Left renal cortex interstitium (tissue), 4 donors: ENCODE measurements at places on chromosomes 12 and 14. TPM values are rescaled to one million over a fixed set of nuclear protein-coding genes. Genes with fewer than 3 reads are reported as not detected.

- no peak for DNase-seq
Measured at GRCh38 chr14:104100171-104101085, 14.9 kb downstream of the ASPG start.

DNA sequence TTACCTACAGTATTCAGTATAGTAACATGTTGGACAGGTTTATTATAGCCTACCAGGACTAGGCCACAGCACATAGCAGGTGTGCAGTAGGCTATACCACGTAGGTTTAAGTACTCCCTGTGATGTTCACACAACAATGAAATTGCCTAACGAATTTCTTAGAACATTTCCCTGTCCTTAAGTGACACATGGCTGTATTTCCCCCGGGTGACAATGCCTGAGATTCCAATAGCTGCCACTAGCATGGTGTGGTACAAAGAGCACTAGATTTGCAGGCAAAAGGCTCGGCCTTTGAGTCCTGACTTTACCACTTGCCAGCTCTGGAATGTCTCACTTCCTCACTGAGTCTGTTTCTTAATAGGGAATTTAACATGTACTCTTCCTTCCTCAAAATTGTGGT is 19.7 kb downstream of the PTPN21 start:
- no peak for DNase-seq

RSRC2 gene
- polyA plus RNA-seq, result 203 TPM

OSBPL8 gene
- polyA plus RNA-seq, result 57.6 TPM

LUM gene
- 73.2 TPM for polyA plus RNA-seq

PPP1R36 gene
- 0.87 TPM for polyA plus RNA-seq

SETD1B gene
- 10.6 TPM for polyA plus RNA-seq

DNA sequence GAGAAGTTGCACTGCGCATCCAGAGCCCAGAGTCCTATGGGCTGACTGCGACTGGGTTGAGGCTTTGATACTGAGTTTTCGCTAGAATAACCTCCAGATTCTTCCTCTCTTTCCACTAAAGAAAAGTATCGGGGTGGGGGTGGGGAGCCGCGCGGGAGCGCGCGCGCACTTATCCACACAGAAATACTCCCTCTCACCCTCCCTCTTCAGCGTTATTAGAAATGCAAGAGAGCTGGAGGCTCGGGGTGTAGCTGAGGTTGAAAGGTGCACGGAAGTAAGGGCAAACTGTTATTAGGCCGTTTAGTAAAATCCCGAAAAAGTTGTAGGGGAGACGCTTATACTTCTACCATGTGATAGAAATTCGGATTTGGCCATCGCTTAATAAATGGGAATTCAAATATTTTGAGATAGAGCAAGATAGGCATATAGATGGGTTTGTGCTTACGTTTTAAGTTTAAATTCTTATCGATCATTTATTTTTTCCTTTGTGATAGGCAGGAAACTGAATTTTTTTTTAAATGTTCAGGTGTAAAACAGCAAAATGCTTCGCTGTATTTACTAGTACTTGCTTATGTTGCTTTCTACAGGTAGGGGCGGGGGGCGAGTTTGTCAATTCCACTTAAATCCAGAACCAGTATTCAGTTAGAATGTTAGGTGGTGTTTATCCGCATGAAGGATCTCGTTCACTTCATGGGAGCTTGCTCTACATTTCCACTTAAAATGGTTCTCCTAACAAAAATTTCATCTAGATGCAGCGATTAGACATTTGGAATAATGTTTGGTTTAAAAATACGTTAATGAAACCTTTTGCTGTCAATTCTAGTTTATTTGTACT is 1.1 kb downstream of the ARHGAP5 start:
- DNase-seq, result peak; percentile 54

NTF3 gene
- polyA plus RNA-seq, result 5.4 TPM

DNA sequence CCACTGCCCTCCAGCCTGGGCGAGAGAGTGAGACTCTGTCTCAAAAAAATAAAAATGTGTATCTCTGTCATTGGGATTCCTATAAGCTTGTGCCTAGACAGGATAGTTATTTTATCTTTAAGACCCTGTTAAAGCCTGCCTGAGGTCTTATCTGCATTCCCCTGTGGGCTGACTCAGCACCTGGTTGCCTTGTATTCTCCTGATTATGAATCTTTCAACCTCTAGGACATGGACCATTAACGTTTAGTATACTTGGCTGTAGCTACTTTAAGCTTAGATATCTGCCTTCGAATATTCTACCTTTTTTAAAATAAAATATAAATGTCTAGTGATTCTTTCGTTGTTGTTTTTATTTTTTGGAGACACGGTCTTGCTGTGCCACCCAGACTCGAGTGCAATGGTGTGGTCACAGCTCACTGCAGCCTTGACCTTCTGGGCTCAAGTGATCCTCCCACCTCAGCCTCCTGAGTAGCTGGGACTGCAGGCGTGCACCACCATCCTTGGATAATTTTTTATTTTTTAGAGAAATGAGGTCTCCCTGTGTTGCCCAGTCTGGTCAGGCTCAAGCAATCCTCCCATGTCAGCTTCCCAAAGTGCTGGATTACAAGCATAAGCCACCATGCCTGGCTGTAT is 41.3 kb downstream of the RESF1 start:
- no peak for DNase-seq

DNA sequence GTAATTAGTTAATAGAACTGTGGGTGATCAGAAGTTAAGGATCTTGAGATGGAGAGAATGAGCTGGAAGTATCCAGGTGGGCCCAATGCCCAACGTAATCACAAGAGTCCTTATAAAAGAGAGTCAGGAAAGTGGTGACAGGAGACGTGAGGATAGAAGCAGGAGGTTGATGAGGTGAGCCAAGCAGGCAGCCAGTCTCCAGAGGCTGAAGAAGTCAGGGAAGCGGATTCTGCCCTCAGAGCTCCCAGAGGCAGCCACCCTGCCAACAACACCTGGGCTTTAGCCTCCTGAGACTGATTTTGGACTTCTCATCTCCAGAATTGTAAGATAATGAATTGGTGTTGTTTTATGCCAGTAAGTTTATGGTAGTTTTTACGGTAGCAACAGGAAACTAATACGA is 10.1 kb upstream of the SAV1 start:
- no peak for DNase-seq

- DNase-seq, result no peak
Measured at GRCh38 chr14:77809011-77809410, 9.1 kb downstream of the ADCK1 start.

- no peak for DNase-seq
Measured at GRCh38 chr12:116601933-116602810, 43.0 kb downstream of the MAP1LC3B2 start.

DNA sequence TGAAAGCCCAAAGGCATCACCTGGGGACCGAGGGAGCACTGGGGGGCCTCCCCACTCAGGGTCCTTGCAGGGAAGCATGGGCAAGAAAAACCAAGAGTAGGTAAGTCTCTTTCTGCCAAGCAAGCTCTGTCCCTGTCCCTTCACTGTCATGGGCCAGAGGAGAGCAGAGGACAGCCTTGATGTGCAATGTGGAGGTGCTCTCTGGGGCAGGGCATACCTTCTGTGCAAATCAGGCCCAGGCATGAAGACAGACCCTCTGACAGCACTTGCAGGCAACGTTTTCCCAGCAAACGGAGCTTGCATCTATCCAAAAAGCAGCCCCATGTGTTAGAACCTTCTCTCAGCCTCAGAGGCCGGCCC is 192.5 kb upstream of the PWP1 start:
- no peak for DNase-seq

TMEM106C gene
- 130 TPM for polyA plus RNA-seq

DNA sequence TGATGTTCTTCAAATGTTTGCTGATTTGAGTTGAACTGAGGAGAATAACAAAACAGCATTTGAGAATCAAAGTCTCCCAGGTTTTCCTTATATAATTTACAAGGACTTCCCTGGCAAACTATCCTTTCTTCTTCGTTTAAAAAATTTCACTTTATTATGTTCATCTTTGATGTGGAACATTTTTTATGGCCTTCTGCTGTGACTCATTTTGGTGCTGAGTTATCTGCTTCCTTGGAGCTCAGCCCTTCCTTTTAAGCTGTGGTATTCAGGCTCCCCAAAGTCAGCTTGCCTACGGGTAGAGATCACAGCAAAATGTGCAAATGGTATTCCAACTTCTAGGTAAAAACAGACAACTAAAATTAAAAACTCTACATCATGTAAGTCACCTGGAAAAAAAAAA is 1.4 kb upstream of the ANO4 start:
- no peak for DNase-seq

GPD1 gene
- polyA plus RNA-seq, result 70.4 TPM

- no peak for DNase-seq
Measured at GRCh38 chr12:1579651-1580435, 14.5 kb downstream of the FBXL14 start.

GRCh38 chr14:78997811-78998210 is 827.6 kb downstream of the NRXN3 start:
- peak; percentile 21 for DNase-seq

BMP4 gene
- polyA plus RNA-seq, result 35.3 TPM

DNA sequence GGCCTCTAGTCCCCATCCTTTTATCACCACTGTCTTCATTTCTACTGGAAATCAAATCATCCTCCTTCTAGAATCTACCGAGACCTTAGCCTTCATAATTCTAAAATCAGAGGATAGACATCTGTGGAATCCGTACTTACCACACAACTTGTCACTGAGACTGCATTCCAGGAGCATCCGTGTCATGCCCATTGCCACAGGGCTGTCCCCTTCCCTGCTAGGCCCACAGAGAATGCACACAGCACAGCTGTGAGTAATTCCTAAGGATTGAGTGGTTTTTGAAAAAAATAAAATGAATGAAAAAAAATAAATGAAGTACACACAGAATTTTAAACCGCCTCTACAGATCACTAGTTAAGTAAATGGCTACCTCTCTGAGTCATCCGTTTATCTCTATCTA is 21.0 kb upstream of the MAGOHB start:
- no peak for DNase-seq

- DNase-seq, result no peak
Measured at GRCh38 chr14:72549026-72549425, 344.9 kb downstream of the DPF3 start.

GRCh38 chr14:88142997-88143396 is 138.1 kb downstream of the GPR65 start:
- no peak for DNase-seq

GRCh38 chr12:82874945-82875344 is 188.2 kb downstream of the TMTC2 start:
- DNase-seq, result no peak

DNA sequence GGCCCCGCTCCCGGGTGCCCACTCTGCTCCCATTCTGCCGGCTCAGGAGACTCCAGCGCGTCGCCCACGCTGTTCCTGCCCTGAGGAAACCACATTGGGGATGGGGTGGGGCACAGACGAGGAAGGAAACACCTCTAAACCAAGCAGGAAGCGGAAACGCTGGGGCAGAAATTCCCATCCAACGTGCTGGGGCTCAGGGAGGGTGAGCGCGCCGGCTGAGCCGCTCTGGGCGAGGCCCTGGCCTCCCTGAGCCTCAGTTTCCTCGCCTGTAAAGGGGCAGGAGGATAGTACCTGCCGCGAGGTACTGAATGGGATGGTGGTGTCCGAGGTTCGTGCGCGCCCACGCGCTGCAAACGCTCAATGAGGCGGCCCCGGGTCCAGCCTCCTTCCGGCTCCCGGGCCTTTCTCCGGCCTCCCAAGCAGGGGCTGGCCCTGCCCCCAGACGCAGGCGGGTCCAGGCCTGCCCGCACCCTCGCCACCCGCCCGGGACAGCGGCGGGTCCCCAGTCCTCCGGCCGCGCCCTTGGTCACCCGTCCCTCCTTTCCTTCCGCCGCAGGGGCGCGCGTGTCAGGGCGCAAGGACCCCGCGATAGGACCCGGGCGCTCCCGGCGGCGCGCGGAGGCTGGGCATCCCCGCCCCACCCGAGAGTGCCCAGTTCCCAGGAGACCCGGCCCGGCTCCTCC is 673 bp downstream of the BEGAIN start:
- DNase-seq, result no peak

TAS2R43 gene
- polyA plus RNA-seq, result 0.81 TPM
